A172 (cell line): ENCODE measurements at places on chromosomes 13 and 19. TPM values are rescaled to one million over a fixed set of nuclear protein-coding genes. Genes with fewer than 3 reads are reported as not detected.
A peak's percentile ranks its signal among the peaks of the same experiment; 100 is the strongest.

Gene LGALS4
- not detected in 2 replicates for total RNA-seq

Gene FUT3
- total RNA-seq, result not detected in 2 replicates

Gene SLITRK6
- total RNA-seq, result 0.03 and 0.43 TPM in 2 replicates

Gene PPP1R12C
- total RNA-seq, result 85.7 and 87.4 TPM in 2 replicates

Gene ICAM3
- total RNA-seq, result 3.6 and 8.9 TPM in 2 replicates

Gene ACP7
- 0.03 and 0.31 TPM in 2 replicates for total RNA-seq

Gene DZIP1
- 23.0 and 35.0 TPM in 2 replicates for total RNA-seq

Gene COL4A1
- total RNA-seq, result 197 and 221 TPM in 2 replicates

DNA sequence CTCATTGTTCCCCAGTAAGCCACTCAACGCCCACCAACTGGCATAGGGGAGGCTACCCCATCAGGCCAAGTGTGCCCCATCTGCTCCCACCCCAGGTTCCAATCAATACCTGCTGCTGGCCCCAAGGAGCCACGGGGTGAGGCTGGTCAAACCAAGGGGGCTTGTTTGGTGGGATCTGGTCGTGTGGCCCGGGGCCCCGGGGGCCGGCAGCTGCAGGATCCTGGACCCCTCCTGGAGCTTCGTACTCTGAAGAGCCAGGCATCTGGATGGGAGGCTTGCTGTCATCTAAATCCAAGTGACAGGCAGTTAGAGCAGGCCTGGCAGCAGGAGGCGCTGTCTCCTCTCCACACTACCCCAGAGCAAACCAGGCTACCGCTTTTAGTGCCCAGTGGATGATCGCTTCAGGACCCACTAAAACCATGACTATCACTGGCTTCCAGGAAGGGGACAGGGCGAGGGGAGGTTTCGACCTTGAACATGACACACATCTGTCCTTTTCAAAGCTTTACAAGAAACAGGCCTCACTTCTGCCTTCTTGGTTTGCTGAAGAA lies 14.2 kb downstream of the CHERP start:
- no peak for DNase-seq

- DNase-seq, result no peak
Observed at GRCh38 chr13:77930430-77930829, 11.8 kb upstream of the EDNRB start.

DNA sequence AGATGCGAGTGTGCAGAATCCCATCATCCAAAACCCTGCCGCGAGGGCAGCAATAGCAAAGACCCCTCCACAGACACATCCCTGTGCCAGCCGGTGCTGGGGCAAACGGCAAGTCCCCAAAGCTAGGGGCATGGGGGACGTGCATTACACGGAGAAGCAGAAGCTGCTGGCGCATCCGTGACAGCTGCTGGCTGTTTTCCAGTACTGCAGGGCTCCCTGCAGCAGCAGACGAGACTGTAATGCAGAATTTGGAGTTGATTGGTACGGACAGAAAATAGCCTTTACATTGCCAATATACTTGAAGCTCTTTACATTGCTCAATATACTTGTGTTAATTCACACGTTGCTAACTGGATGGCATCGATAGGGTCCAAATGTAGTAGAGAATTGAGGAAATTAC lies 77.2 kb upstream of the TMTC4 start:
- DNase-seq, result no peak

DNA sequence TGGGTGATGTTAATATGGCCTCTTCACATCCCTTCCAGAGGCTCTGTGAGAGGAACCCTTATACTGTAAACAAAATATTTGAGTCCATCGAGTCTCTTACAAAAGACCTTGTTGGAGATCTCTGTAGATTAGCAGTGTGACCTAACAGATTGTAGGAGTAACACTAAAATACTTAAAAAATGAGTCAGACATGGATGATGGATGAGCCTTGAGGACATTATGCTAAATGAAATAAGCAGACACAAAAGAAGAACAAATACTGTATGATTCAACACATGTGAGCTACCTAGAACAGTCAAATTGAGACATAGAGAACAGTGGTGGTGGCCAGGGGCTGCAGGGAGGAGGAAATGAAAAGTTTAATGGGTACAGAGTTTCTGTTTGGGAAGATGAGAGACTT lies 152.2 kb upstream of the UBL3 start:
- peak; percentile 69 for DNase-seq

- no peak for DNase-seq
Observed at GRCh38 chr13:23696610-23697009, 126.4 kb downstream of the TNFRSF19 start.

GRCh38 chr13:112696001-112696868 lies 6.4 kb downstream of the ATP11A start:
- DNase-seq, result no peak

- no peak for DNase-seq
Observed at GRCh38 chr13:50072676-50073075, 57.4 kb downstream of the KCNRG start.

GRCh38 chr19:30621326-30621920 lies 249.2 kb downstream of the ZNF536 start:
- no peak for DNase-seq

- no peak for DNase-seq
Observed at GRCh38 chr13:102561933-102562332, 34.9 kb upstream of the TPP2 start.

DNA sequence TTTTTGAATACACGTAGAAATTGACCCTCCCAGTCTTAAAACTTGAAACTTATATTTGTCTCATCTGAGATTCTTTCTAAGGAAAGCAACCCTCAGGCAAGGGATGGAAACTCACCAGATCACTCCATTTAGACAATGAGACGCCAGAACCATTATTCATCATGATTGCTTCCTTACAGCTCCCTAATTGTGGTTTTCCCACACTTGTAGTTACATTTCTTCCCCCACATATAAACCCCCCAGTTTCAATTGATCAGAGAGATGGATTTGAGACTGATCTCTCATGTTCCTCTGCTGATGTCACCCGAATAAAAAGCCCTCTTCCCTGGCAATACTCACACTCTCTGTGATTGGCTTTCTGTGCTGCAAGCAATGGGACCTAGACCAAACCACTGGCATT lies 197.9 kb upstream of the STARD13 start:
- DNase-seq, result no peak

- DNase-seq, result peak; percentile 92
Observed at GRCh38 chr13:73090116-73090822, 31.5 kb downstream of the KLF5 start.

GRCh38 chr13:73608157-73608516 lies 526.1 kb downstream of the KLF12 start:
- DNase-seq, result no peak

GRCh38 chr13:51684076-51684475 lies 99.8 kb downstream of the WDFY2 start:
- DNase-seq, result no peak

DNA sequence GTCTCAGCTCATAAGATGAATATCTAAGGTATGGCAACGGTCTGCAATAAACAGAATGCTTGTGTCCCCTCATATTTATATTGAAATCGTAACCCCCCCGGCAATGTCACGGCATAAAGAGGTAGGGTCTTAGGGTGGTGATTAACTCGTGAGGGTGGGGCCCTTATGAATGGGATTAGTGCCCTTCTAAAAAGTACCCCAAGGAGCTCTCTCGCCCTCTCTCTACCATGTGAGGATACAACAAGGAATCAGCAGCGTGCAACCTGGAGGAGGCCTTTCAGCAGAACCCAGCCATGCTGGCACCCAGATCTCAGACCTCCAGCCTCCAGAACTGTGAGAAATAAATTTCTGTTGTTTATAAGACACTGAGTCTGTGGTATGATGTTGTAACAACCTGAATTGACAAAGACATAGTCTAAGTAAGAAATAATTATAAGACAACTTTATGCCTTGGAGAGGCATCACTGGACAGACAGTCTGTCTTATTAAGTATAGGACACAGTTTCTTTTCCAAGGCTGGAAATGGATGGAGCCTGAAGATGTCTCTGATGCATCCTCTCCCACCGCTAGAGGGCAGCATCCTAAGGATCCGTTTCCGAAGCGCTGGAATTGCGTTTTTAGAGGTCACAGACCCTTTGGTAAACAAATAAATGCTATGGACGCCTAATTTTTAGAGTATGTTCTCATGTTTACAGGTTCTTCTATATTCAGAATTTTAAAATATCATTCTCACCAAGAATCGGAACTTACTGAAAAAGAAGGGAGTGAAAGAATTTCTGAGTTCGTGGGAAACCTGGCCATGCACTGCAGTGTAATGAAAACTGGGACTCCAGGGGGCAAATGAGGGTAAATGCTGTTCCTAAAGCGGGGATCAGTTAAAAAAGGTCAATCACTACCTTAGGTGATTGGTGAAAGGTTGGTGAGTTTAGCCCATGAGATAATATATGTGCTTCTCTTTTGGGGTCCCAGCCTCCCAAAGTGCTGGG lies 13.3 kb upstream of the LEUTX start:
- peak; percentile 26 for DNase-seq
